ENCODE measurements at places on chromosomes 11 and 22.
A peak's percentile ranks its signal among the peaks of the same experiment; 100 is the strongest.

GRCh38 chr11:8099291-8099899, 18.4 kb downstream of the TUB start:
- DNase-seq: peak; percentile 78

GRCh38 chr11:109249597-109249996, 172.4 kb upstream of the C11orf87 start:
- no peak for DNase-seq

- no peak for DNase-seq
These were observed 27.0 kb downstream of the NCAPD3 start for GRCh38 chr11:134196756-134197155.

DNA sequence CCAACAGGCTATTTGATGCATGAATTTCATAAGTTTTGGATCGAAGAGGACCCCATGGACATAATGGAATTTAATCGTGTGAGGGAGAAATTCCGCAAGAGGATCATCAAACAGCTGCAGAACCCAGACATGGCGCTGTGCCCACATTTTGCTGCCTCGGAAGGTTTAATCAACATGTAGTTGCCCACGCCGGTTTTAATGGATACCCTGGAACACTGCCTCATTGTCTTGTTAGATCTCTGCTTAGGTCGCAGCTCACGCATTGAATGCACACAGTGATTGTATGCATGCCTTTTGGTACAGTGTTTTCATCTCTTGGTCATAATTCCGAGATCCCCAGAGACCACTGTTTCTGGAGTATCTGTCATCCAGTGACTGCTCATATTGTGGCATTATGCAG, 46.8 kb downstream of the SLN start:
- no peak for DNase-seq

- DNase-seq: no peak
These were observed 32.8 kb downstream of the OSBPL5 start for GRCh38 chr11:3132271-3132781.

- DNase-seq: no peak
These were observed 41.8 kb upstream of the AMPD3 start for GRCh38 chr11:10413268-10413667.

GRCh38 chr11:108966206-108966605, 301.3 kb downstream of the DDX10 start:
- DNase-seq: no peak

- no peak for DNase-seq
These were observed 11.7 kb downstream of the EIF4G2 start for GRCh38 chr11:10797001-10797400.

DNA sequence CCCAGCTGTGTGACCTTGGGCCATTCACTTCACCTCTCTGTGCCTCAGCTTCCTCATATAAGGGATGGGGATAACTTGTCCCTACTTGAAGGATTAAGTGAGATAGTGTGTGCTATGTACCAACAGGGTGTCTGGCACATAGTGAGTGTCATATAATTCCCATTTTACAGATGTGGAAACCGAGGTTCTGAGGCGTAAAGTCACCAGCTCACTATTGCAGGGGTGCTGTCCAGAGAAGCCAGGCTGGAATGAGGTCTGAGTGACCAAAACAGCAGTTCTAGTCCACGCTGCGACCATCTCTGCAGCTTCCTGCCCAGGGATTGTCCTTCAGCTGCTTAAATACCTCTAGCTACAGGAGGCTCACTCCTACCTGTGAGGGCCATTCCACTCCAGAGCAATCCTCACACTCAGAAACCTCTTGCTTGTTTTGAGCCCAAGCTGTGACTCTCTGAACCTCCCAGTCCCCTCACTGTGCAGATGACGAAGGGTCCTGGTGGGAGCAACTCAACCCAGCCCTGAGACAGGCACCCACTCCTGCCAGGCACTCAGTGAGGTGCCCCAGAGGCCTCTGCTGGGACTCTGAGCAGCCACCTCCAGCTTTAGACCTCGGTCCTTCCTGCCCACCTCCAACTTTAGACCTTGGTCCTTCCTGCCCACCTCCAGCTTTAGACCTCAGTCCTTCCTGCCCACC, 5.8 kb downstream of the MB start:
- no peak for DNase-seq
